Fibroblast of gingiva (primary cell): ENCODE measurements at places on chromosomes 2 and 18.

DNA sequence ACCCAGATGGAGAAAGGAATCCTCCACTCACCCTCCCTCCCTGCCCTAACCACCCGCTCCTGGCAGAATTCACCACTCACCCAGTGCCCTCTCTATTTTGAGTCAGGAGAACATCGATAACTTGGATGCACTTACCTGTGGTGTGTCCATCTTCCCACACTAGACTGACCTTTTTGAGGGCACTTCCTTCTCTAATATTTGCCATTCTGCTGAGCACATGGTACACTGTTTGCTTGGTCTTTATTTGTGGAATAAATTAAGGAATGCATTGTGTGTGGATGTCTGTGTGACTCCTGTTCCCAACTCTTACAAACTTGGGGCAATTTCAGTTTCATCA lies 133.7 kb downstream of the ACKR3 start:
- DNase-seq = no peak

DNA sequence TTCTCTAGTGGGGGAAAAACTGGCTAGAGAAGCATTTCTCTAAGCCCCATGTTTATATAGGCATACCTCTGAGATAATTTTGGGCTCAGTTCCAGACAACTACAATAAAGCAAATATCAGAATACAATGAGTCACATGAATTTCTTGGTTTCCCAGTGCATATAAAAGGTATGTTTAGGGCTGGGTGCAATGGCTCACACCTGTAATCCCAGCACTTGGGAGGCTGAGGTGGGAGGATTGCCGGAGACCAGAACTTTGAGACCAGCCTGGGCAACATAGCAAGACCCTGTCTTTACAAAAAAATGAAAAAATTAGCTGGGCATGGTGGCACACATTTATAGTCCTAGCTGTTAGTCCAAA lies 22.2 kb downstream of the TSN start:
- DNase-seq = no peak

DNA sequence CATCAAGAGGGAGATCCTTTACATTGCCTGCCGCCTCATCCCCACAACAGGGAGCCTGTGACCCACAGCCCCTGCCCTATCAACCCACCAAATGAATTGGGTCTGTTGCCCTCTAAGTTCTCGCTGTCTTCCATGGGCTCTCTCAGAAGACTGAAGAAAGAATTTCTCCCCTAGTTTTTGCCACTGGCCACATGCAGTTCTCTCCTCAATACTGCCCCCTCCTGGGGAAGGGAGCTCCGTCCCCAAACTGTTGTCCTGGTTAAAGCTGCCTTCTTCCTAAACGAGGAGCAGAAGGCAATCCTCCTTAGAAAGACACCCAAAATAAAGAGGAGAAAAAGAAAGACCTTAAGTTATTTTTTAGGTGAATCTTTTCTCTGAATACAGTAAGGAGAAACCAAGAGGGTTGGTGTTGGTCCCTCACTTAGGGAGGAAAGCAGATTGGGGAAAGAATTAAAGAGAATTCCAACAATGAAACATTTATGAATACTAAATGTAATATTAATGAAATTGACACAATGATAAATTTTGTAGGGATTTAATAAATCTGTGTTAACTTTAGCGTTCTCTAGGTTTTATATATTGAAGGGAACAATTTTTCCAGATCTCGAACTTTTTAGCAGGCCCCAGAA lies 31.1 kb upstream of the SATB2 start:
- DNase-seq = peak; percentile 40

GRCh38 chr2:229974266-229974665 lies 52.0 kb downstream of the FBXO36 start:
- peak; percentile 90 for DNase-seq

DNA sequence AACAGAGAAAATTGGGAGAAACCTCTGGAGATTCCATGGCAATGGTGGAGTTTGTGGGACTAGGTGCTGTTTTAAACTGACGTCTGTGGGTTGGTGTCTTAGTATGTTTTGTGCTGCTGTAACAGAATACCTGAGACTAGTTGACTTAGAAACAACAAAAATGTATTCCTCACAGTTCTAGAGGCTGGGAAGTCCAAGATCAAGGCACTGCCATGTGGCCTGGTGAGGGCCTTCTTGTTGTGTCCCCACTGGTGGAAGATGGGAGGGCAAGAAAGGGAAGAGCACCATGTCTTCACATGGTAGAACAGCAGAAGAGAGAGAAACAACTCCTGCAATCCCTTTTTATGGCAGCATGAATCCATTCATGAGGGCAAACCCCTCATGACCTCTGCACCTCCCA lies 6.8 kb upstream of the ZC3H6 start:
- DNase-seq = no peak

- no peak for DNase-seq
Observed at GRCh38 chr2:173612354-173612753, 257.7 kb downstream of the CDCA7 start.

GRCh38 chr2:221610255-221610654 lies 38.2 kb upstream of the EPHA4 start:
- no peak for DNase-seq

DNA sequence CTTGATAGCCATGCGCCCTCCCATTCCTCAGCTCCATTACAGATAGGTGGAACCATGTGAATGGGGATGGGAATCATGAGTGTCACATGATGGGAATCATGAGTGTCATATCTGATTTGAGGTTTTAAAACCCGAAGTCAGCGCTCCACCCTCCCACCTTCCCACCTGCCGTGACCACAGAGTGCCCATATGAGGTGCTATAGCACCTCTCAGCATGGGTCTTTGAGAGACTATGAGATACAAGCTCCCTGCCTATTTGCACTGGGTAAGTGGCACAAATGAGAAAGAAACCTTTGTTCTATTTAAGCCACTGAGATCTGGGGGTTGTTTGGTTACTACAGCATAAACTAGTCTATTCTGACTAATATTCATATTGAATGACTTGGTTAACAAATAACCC lies 78.5 kb upstream of the PTPRM start:
- no peak for DNase-seq

DNA sequence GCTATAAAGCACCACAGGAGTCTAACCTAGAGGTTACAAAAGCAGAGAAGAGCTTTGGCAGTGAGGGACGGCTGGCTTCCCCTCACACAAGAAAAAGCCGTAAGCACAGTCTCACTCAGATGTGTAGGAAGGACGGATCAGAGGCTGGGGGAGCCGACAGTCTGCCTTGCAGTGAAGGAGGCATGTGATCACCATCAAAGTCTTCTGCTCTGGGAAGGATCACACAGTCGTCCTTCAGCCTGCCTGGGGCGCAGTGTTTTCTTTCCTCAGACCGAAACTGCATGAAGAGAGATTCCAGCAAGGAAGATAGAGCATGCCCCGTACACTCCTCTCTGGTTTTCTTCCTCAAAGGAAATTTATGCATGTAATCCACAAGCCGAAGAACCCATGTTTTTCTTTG lies 24.1 kb downstream of the GATA6 start:
- no peak for DNase-seq

DNA sequence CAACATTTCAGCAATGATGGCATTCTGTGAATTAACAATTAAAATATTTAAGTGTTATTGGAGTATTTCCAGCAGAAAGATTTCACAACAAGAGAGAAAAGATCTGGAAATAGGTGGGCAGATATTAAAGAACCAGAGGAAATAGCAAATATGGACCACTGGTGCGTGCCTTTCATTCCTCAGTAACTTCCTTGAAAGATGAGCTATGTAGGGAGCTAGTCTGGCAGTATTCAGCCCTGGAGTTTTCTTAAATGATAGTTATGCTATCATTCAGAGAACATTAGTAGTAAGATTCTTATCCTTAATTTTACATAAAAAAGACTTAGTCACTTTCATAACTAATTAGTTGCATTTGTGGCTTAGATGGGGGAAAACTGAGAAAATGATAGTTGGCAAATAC lies 41.5 kb downstream of the TANC1 start:
- DNase-seq = no peak

GRCh38 chr2:18605115-18605514 lies 15.7 kb upstream of the NT5C1B start:
- no peak for DNase-seq

- no peak for DNase-seq
Observed at GRCh38 chr2:186913870-186914269, 64.9 kb upstream of the ZSWIM2 start.

- DNase-seq = no peak
Observed at GRCh38 chr18:3481696-3482210, 31.8 kb downstream of the TGIF1 start.

DNA sequence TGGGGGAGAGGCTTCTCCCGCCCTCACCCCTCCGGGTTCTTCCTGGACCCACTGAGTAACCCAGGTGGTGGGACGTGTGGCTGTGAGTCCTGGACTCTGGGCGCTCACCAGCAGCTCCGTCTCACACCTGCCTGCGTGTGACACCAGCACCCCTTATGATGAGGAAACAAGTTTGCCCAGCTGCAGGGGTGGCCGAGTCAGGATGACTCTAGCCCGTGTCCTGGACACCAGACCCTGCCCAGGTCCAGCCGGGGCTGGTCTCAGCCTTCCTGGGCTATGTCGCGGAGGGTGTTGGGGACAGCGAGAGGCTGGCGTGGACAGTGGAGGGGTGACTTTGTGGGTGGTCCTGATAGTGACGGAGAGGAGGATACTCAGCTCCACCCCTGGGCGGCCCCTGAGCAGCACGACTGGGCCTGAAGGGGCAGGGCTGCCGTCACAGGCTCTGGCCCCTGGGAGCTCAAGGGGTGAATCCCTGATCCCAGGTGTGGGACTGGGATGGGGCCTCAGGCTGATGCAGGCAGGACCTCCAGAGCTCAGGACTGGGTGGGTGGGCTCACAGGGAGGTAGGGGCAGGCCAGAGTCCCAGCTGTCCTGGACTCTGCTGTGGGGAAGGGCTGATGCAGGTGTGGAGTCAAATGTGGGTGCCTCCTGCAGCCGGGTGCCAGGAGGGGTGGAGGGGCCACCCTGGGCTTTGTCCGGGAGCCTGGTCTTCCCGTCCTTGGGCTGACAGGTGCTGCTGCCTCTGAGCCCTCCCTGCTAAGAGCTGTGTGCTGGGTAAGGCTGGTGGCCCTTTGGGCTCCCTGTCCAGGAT lies 3.7 kb downstream of the GPR35 start:
- no peak for DNase-seq

- DNase-seq = no peak
Observed at GRCh38 chr2:98839292-98839691, 96.7 kb downstream of the CRACDL start.

DNA sequence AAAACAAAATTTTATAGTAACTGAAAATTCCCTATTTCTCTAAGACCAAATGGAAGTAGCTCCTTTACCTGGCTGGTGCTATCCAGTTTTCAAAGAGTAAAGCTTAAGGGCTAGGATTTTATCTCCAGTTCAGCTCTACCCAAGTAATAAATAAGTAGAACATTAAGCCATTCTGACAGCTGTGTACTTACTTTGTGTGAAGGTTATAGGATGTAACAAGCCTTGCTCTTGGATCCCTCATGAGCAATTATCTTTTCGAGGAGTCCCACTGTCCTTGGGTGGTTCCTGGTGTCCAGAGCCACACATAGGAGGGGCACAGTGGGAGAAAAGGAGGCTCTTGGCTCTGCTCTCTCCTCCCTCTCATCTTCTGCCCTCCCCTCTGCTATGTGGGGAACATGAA lies 45.5 kb downstream of the KIF5C start:
- no peak for DNase-seq

DNA sequence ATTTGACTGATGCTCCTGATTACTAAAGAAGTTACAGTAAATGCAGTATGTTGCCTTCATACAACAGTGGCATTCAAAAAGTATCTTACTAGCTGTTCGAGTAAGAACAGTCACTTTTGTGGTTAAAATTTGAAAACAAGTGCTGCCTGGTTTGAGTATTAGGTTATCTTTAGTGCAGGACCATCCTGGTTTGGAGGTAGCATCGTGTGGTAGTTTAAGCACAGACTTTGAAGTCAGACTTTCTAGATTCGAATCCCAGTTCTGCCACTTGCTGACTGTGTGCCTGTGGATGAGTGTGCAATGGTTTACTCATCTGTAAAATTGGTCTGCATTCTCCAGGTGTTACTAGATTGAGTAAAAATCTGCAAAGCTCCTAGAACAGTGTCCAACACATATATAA lies 96.8 kb downstream of the SGPP2 start:
- no peak for DNase-seq
